ENCODE measurements at places on chromosomes 2 and 18.

- DNase-seq, result no peak
Measured at GRCh38 chr2:53987336-53987921, 16.6 kb upstream of the PSME4 start.

DNA sequence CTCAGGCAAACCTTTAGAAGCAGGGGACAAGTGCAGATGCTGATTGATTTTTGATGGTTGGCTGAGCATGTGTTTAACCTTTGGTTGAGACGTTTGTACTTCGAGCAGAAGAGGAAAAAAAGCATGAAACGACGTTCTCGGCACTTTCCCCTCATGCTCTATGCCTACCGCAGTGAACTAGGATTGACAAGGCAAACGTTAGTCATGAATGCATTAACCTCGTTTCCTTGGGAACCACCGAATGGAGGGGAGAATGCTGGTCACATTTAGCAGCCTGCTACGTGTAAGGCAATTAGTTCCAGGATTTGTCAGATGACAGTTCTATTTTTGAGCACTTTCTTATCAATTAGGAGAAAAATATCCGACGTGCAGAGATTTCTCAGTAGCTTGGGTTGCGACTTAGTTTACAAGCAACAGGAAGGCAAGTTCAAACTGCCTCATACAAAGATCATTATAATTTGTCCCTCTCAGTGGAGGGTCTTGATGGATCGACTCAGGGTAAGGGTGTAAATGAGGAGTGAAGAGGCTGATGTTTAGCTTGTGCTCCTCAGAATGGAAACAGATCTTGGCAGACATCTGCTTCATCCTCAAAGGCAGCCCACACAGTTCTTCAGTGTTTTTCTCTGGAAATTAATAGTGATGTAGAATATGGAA lies 47.4 kb upstream of the GPR45 start:
- no peak for DNase-seq

DNA sequence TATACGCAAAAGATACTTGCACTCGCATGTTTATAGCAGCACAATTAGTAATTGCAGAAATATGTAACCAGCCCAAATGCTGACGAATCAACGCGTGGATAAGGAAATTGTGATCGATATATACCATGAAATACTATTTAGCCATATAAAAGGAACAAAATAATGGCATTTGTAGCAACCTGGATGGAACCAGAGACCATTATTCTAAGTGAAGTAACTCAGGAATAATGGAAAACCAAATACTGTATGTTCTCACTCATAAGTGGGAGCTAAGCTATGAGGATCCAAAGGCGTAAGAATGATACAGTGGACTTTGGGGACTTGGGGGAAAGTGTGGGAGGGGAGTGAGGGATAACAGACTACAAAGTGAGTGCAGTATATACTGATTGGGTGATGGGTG lies 1008.0 kb upstream of the CRIM1 start:
- DNase-seq, result no peak

DNA sequence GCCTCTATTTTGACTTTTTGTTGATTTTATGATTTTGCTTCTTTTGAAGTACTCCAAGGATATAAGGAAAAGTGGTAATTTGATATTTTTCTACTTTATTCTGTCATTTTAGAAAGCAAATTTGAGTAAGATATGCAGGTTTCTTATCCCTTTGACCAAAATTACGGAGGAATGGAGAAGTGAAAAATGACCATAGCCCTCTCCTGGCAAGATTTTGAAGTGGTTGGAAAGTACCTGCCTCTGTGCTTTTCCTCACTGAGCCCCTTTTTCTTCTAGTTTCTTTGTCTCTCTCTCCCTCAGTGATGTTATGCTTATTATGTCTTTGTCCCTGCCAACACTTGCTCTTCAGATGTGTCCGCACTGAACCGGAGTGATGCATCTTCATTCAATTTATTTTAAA lies 898.1 kb downstream of the EPHA4 start:
- no peak for DNase-seq
